Stimulated activated CD4-positive, alpha-beta T cell treated with anti-CD3 and anti-CD28 coated beads, Interleukin-15, amount 100 ng/mL, for 1 hour (primary cell): ENCODE measurements at places on chromosomes 4 and X.

GRCh38 chr4:53021754-53022512 is 159.8 kb downstream of the RASL11B start:
- no peak for DNase-seq

DNA sequence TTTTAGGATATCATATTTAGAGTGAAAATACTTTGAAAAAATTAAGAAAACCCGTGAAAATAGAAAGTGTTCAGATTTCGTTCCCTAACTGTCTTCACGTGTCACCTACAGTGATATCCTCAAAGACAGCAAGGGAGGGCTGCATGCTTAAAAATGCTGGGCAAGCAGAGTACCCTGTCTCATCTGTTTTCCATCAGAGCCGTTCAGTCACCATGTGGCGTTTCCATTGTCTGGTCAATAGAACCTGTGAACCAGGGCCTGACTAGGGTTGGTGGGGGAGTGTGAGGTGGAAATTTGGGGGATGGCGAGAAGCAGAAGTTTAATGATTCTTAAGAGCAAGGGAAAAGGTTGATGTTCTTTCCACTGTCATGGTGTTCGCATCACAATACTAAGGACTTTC is 173.9 kb downstream of the BMPR1B start:
- no peak for DNase-seq

- no peak for DNase-seq
Measured at GRCh38 chr4:123836851-123837595, 440.4 kb downstream of the SPRY1 start.

- DNase-seq = no peak
Measured at GRCh38 chr4:176309772-176310171, 10.0 kb upstream of the SPCS3 start.

GRCh38 chrX:139538907-139539790 is 8.6 kb downstream of the F9 start:
- DNase-seq = no peak

GRCh38 chr4:107035819-107036583 is at the start of gene DKK2:
TSS of gene DKK2 (minus strand) at chr4:107036313. CDS start at chr4:107035591, 722 bp downstream.
- no peak for DNase-seq
